ENCODE measurements at places on chromosomes 4 and X.

DNA sequence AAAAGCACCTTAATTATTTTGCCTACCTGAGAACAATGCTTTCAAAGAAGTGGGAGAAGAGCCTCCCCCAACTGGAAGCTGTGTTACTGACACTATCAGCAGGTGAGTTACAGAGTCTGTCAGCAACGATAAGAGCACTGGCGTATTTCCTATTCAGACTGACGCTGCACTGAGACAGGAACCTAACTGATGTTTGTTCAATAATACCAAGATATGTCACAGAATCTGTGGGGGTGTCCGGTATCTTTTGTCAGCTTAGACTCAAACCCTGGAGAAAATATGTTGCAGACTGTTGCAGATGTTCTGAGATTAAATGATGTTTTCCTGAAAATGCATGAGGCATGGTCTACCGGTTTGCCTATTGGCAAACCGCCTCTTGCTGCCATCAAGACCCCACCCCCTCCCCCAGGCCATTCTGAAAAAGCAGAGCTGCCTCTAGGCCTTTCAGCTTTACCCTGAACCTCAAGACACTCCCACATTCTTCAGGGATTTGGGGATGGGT is 115.2 kb upstream of the KIT start:
- DNase-seq = no peak

GRCh38 chr4:131540256-131540655 is 1608.8 kb upstream of the PCDH10 start:
- no peak for DNase-seq

DNA sequence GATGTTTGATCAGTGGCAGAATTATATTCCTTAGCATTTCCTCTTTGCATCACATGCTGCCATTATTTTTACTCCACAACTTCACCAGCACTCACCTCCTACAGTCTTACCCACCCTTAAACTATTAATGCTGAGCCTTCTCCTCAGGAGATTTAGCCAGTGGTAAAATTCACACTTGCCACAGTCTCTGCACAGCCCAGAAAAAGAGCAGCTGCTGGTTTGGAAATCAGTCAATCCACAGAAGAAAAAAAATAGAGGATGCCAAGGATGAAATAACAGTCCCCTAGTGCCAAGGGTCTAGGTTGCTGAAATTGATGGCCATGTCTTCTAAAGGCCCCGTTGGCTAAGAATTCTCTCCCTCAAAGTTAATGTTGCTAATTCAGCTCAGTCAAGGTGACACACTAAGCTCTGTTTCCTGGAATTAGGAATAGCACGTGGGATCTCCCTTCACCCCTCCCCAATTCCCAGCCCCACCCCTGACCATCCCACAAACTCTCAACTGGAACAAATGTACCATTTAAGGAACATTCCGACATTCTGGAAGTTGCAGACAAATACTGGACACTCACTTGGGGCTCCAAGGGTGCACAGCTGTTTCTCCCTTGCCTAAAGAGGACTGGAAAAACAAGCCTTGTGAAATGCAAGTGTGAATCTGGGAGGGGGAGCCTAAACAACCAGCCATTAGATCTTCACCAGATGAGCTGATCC is 5.7 kb downstream of the ATP1B4 start:
- DNase-seq = no peak

DNA sequence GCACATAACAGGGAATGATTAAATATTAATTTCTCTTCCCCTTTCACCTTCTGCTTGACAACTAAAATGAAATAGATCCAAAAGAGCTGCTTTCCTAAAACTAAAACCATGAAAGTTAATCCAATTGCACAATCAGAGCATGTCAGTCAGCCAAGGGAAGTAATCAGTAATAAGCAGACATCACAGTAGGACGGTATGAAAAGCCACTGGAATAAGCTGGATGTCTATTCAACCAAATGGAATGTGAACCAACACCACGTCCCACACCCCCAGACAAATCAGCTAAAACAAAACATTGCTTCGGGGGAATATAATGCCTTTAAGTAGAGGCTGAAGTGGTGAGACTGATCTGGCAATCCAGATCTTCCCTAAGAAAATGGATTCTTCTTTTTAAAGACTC is 859.4 kb upstream of the FTHL17 start:
- DNase-seq = no peak

- no peak for DNase-seq
Measured at GRCh38 chr4:148261848-148262247, 180.4 kb downstream of the NR3C2 start.

GRCh38 chr4:91436556-91436955 is 867.2 kb upstream of the GRID2 start:
- DNase-seq = no peak

DNA sequence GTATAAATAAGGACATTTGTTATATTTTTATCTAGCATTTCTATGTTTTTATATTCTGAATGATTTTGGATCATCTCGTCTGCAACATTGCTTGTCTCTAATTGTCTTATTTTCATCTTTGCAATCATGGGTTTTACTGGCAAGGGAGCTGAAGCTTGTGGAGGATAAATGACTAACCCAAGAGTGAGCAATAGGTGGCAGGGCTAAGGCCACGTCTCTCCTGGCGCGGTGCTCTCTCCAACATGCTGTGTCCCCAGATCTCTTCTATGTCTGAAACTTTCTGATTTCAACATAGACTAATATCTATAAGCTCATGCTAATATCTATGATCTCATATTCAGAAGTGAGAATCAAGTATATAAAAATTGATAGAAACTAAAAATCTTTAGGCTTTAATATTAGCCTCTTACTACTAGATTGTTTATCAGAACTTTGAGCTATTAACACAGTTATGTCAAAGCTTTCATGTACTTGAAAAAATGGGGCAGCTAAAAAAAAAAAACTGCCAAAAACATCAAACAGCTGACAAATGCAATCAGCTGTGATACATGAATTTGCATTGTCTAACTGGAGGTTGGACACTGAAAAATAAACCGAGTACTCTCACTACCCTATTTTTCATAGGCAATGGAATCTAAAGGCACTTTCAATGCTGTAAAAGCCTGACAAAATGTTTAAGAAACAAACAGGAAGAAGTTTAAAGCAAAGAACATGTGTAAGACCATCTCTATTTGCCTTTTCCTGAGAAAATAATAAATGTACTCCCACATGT is 169.2 kb downstream of the TMA16 start:
- DNase-seq = no peak

- DNase-seq = no peak
Measured at GRCh38 chrX:124401696-124402095, 55.3 kb downstream of the SH2D1A start.

GRCh38 chrX:21481761-21482160 is 107.5 kb downstream of the CNKSR2 start:
- DNase-seq = no peak

- DNase-seq = no peak
Measured at GRCh38 chrX:15679246-15679645, 14.6 kb upstream of the CLTRN start.

DNA sequence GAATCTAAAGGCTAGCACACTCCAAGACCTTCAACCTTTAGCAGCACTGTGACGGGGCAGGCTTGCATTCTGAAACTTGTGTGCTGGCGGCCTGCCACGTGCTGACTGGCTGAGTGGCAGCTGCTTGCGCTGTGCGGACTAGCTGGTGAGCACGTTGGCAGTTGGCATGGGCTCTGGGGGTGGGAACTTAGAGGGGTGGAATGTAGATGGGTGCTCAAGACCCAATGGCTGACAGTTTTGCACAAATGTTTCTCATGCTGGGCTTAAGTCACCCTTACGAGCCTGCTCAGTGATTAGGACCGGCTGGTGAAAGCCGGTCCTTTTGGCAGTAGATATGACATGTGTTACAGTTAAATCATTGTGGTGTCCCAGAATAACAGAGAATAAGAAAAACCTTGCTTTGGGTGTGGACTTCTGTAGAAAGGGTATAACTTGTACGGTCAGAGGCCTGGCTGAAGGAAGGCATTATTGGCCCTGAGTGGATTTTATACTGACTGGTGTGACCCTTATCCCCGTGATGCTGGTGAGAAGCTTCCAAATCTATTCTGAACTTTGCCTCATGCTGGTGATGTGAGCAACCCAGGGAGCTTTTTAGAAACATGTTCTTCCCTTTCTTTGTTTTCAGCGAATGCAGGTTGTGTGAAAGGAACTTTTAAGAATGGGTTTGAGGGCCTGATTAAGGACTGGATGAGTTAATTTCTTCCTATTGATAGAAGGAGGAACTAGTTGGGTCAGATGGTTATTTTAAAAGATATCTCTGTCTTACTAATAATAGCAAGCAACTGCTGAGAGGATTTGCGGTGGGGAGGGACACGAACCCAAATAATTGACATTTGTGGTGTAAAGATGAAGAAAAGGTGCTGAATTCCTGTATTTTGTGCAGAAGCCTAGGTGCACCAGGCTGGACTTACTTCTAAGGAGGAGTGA is 107.4 kb upstream of the SLC4A4 start:
- no peak for DNase-seq

DNA sequence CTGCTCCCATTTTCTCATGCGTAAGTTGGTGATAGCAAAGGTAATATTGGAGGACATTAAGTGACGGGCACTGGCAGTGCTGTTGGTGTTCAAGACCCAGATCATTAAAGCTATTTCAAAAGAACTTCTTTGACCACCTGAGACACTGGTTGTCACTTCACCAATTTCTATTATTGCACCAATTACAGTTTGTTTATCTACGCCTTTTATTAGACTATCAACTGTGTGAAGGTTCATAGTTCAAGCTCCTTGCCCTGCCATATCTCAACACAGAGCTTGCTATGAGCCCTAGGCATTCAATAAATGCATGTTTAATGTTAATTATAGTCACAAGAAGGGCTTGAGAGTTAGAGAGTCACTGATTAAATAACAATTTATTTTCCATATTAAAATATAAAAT is 778.7 kb upstream of the HS3ST1 start:
- DNase-seq = no peak

DNA sequence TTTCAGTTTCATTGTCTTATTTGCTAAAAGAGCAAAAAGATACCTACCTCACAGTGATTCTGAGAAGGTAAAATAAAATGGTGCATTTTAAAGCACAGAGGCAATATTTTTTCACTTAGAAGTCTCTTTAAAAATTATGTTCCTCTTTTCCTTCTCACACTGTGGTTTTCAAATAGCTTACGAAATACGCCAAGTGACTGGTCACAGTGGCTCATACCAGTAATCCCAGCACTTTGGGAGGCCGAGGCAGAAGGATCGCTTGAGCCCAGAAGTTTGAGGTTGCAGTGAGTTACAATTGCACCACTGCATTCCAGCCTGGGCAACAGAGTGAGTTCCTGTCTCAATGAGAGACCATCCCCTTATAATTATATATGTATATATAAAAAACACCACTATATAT is 372.6 kb downstream of the FBXO8 start:
- DNase-seq = no peak

GRCh38 chrX:103756736-103757135 is 19.9 kb upstream of the PLP1 start:
- no peak for DNase-seq

DNA sequence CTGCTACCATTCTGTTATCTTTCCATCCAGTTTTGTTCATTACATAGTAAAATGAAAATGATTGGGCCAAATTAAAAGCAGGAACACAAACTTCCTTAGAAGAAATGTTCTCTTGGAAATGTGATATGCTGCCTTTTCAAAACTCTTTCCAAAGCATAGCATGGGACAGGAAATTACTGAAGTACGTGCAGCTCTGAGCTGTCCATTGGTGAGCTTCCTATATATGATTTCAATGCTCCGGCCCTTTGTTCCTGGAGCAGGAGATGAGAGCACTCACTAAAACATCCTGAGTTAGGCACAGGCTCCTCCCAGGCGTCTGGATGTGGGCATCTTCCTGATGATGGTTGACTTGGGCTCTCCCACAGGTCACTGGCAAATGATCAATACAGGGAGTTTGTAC is 33.0 kb upstream of the ANXA3 start:
- DNase-seq = no peak

DNA sequence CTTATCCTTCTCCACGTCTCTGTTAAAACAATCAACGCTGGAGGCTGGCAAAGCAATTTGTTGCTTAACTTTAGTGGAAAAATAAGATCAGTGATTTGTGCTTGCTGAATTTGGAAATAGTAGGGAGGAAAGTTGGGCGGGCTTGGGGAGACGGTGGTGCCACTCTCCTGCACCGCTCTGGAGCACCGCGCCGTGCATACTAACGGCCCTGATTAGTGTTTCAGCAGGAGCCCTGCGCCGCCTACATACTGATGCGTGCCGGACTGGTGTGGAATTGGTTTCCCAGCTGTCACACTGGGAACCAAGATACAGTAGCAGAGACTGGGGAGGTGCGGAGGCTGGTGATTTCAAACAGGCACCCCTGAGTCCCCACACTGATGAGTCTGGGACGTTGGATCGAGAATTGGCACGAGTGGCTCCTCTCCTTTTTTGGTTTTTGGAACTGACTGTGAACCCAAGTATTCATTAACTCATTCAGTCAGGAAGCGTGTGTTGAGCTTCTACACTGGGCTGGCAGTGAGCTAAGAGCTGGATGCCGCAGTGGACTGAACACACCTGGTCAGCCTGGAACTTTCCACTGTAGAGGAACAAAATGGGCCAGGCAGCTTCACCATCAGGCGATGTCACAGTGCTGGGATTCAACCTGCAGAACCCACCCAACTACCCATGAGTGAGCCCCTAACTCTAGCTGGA is 29.0 kb upstream of the PSAPL1 start:
- no peak for DNase-seq

- DNase-seq = no peak
Measured at GRCh38 chr4:120636120-120636630, 286.4 kb downstream of the PRDM5 start.

GRCh38 chrX:136199365-136199764 is 51.8 kb downstream of the MAP7D3 start:
- no peak for DNase-seq

GRCh38 chr4:183353557-183353956 is 31.3 kb upstream of the CLDN24 start:
- no peak for DNase-seq

- no peak for DNase-seq
Measured at GRCh38 chr4:31236639-31237173, 516.5 kb downstream of the PCDH7 start.

DNA sequence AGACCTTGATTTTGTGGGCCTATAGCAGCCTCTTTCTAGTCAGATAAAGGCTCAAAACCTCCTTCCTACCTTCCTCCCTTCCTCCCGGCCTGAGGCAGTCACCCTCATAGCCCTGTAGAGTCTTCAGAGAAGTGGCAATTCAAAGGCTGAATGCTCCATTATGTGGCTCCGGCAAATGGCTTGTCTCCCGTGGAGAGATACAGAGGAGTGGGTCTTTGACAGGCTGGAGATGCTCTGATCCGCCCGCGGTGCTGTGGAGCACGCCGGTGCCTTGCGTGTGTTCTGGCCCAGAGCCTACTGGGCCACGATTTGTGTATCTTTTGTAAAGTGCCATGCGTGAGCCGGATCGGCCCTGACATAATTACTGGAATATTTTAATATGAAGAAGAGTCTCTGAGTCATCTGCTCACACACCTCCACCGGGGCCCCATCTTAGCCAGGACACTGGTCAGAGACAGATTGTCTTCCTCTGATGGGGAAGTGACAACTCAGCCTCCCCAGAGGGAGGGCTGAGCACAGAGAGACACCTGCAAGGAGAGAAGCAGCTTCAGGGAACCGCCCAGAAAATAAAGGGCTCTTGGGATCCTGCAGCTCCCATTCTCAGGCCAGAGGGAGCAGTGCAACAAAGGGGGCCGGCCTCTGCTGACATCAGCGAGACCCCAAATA is 88.7 kb downstream of the DCTD start:
- no peak for DNase-seq
